Naive thymus-derived CD8-positive, alpha-beta T cell (primary cell): ENCODE measurements at places on chromosomes 3 and 15. TPM values are rescaled to one million over a fixed set of nuclear protein-coding genes. Genes with fewer than 3 reads are reported as not detected.

DNA sequence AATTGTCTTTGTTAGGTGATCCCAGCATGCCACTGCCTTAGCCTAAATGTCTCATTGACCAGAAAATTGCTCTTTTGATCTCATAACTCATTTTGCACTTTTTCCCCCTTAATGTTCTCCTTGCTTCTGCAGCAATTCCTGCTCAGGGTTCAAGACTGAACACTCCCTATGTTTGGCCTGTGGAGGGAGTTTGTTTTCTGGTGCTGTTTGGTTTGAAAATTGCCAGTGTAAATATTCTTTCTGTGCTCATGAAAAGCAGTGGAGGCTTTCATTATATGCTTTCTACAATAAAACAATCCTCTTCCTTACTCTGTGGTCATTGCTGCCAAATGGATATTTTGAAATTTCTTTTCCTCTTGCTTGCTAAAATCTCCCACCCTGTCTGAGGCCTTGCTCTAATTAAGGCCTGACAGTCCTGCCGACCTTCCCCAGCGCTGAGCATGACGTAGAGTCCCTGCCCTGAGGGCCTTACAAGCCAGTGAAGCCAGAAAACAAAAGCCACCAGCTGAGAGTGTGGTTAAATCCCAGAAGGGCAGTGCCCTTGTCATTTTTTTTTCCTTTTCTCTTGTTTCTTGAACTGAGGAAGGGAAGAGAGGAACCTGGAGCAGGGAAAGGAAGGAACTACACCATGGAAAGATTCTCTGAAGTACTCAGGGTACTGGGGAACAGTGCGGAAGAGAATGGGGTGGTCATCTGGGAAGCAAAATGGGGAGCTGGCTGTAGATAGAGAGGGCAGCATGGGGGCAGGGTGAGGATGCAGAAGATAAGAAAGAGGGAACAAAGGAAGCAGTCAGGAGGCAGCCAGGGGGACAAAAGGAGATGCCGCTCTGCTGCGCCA, 24.8 kb downstream of the ZBTB38 start:
- no peak for DNase-seq

- DNase-seq = no peak
Measured at GRCh38 chr3:145518639-145519038, 642.3 kb downstream of the PLOD2 start.

- DNase-seq = no peak
Measured at GRCh38 chr3:176964661-176965060, 232.6 kb downstream of the TBL1XR1 start.

GRCh38 chr3:88641033-88641604, 466.3 kb upstream of the EPHA3 start:
- DNase-seq = no peak

- no peak for DNase-seq
Measured at GRCh38 chr15:70358871-70359647, 261.3 kb upstream of the TLE3 start.

GRCh38 chr3:125641891-125642290, 46.6 kb upstream of the OSBPL11 start:
- DNase-seq = no peak

GRCh38 chr15:63107895-63108546, 13.6 kb upstream of the LACTB start:
- DNase-seq = no peak

DNA sequence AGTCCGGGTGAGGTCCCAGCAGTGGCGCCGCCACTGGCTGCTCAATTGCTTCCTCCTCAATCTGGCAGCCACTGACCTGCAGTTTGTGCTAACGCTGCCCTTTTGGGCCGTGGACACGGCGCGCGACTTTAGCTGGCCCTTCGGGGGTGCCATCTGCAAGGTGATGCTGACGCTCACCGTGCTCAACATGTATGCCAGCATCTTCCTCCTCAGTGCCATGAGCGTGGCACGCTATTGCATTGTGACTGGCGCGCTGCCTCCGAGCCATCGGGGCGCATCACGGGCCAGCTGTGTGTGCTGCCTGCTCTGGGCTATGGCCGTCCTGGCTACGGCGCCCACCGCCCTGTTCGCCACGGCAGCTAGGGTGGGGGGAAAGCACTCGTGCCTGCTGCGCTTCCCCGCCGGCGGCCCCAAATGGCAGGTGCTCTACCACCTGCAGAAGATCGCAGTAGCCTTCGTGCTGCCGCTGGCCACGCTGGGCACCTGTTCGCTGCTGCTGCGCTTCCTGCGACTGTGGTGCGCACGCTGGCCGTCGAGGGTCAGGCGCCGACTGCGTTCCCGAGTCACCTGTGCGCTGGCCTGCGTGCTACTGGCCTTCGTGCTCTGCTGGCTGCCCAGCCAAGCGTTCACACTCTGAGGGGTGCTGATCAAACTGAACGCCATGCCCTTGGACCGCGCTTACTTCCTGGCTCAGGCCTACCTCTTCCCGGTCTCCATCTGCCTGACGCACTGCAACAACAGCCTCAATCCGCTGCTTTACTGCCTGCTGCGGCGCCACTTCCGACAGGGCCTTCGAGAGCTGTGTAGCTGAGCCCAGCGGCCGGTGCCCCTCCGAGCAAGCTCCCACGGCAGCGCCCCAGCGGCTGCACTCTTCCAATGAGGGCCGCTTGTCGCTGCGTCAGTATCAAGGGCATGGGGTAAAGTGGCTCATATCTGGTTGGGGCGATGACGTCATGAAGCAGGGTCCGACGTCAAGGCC, 20.3 kb upstream of the ADAMTS7 start:
- DNase-seq = no peak

GRCh38 chr15:79680720-79681119, 216.1 kb downstream of the MTHFS start:
- DNase-seq = no peak

DNA sequence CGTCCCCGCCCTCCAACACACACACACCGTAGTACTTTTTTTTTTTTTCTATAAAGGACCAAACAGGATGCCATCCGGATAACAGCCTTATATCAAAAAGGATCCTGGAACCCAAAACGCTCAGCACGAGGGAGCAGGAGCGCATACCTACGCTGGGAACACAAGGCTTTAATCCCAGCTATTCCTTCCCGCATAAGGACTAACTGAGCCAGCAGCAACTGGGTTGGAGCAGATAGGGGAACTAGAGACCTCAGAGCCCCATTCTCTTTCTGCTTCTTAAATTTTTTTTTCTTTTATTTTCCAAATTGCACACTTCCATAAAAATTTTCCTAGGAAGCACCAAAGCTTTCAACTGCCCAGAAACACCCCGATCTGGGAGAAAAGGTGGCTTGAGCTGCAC, 1.3 kb downstream of the TRANK1 start:
- no peak for DNase-seq

- no peak for DNase-seq
Measured at GRCh38 chr15:60554494-60554893, 75.6 kb upstream of the ICE2 start.

DNA sequence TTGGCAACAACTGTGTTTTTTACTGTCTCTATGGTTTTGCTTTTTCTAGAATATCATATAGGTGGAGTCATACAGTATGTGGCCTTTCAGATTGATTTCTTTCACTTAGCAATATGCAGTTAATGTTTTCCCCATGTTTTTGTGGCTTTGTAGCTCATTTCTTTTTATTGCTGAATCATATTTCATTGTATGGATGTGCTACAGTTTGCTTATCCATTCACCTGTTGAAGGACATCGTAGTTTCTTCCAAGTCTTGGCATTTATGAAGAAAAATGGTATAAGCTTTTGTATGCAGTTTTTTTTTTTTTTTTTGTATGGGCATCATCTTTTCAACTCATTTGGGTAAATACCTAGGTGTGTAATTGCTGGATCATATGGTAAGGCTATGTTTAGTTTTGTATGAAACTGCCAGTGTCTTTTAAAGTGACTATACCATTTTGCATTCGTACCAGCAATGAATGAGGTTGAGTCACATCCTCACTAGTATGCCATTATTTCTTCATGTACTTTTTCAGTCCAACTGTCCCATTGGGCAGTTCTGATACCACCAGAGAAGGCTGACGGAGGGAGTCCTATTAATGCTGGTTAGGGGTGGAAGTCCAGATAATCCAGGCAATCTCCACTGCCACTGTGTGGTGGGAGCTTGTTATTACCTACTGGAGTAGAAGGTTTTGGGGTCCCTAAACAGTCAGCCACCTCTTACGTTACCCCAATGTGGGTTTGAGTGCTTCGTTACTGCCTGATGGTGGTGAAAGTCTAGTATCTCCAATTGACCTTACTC, 210.5 kb downstream of the DOCK3 start:
- DNase-seq = no peak

DNA sequence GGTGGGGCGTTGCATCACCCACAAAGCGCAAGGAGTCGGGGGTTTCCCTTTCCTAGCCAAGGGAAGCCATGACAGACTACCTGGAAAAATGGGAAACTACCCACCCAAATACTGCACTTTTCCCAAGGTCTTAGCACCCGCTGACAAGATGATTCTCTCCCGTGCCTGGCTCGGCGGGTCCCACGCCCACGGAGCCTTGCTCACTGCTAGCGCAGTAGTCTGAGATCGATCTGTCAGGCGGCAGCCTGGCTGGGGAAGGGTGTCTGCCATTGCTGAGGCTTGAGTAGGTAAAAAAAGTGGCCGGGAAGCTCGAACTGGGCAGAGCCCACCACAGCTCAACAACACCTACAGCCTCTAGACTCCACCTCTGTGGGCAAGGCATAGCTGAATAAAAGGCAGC, 112.9 kb downstream of the GSK3B start:
- DNase-seq = no peak

- DNase-seq = no peak
Measured at GRCh38 chr3:14260463-14260862, 81.8 kb downstream of the LSM3 start.

GRCh38 chr15:47301481-47301880, 415.8 kb upstream of the SEMA6D start:
- DNase-seq = no peak

GRCh38 chr3:4761759-4762158, 217.5 kb upstream of the BHLHE40 start:
- DNase-seq = no peak

GRCh38 chr15:96359616-96360521, 29.4 kb downstream of the NR2F2 start:
- DNase-seq = no peak

- no peak for DNase-seq
Measured at GRCh38 chr3:101988596-101988995, 139.3 kb downstream of the NFKBIZ start.

- DNase-seq = no peak
Measured at GRCh38 chr15:94324835-94325767, 93.7 kb downstream of the MCTP2 start.

DNA sequence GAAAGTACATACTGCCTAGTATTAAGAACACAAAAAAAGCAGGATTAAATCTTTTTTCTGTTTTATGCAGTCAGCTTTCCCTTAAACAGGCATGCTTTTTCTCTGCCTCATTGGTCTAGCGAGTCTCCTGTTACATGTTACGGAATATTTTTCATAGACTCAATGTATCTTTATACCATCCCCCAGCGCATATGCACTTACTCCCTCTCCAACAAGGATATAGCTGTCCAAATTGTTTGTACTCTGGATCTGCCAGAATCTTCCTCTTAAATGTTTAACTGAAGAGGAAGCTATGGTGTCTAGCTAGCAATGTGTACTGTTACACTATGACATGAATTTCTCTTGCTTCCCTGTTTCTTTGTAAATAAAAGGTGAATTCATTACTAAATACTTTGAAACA, 9.2 kb upstream of the SLCO3A1 start:
- no peak for DNase-seq

DNA sequence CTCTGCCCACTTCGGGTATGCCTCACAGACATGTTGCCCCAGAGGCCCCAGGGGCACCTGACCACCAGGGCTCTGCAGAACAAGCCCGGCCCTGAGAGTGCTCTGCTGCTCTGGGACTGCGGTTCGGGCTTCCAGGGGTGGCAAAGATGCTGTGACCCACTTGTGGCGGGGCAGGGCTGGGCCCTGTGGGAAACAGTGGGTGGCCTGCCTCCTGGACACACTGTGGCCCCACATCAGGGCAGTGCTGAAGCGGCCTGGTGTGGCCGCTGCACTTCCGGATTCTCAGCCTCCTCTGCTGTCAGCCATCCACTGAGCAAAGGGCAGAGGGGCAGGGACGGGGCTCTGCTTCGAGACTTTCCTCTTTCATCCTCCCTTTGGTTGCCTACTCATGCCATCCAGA, 26.5 kb upstream of the PLXND1 start:
- DNase-seq = no peak

DNA sequence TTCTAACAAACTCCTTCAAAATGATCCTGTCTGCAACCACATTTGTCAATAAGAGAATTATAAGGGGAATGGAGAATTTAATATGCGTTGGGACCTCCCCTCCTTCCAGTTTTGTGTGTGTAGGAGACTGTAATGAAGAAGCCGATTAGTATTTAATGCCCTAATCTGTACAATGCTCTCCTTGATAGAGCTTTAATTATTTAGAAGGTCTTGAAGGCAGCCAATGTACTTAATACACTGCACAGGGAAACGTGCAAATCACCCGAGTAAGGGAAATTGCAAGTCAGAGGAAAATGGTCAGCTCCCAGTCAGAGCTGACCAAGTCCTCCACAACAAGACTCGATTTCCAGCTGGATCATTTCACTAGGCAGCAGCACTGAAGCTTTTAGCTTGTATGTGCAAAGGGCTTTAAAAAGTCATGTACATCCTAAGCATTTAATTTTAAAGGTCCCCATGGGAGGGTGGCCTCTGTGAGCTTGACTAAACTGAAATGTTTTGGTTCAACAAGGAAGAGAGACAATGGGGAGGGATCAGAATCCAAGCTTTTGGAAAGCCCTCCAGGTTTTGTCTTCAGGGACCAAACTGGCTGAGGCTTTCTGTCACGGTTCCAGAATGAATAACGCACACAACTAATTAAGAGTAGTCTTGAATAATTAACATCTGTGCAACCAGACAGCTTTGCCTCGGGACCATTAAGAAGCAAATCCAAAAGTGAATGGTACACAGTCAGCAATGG, 159.8 kb upstream of the MITF start:
- no peak for DNase-seq

GRCh38 chr15:82135638-82136037, 89.8 kb upstream of the MEX3B start:
- DNase-seq = no peak

GRCh38 chr3:42970557-42970956, 8.6 kb upstream of the GASK1A start:
- no peak for DNase-seq

DNA sequence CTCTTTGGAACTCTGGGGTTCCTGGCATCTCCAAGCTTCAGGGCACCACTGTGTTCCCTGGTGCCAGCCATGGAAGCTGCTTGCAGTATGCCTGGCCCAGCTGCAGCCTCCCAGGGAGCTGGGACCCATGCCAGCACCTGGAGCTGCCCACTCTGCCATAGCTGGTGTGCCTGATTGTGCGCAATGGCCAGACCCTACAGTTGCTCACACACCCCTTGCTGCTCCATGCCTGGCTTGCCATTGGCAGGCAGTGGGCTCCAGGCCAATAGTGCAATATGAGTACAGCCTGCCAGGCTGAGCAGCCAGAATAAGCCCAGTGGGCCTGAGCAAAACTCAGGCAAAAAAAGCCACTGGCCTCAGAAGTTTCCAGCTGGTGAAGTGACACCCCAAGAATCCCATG, 43.8 kb upstream of the LRRFIP2 start:
- no peak for DNase-seq

REC114 gene
- not detected for total RNA-seq

GDPGP1 gene
- 12.4 TPM for total RNA-seq

UNC13C gene
- total RNA-seq = not detected

EXD1 gene
- total RNA-seq = not detected

MAN2A2 gene
- total RNA-seq = 139 TPM

CAND2 gene
- 4.1 TPM for total RNA-seq

SERPINI2 gene
- total RNA-seq = not detected

SLC2A2 gene
- total RNA-seq = not detected
